MG63 (cell line): ENCODE measurements at places on chromosomes 13 and 19.
A peak's percentile ranks its signal among the peaks of the same experiment; 100 is the strongest.

DNA sequence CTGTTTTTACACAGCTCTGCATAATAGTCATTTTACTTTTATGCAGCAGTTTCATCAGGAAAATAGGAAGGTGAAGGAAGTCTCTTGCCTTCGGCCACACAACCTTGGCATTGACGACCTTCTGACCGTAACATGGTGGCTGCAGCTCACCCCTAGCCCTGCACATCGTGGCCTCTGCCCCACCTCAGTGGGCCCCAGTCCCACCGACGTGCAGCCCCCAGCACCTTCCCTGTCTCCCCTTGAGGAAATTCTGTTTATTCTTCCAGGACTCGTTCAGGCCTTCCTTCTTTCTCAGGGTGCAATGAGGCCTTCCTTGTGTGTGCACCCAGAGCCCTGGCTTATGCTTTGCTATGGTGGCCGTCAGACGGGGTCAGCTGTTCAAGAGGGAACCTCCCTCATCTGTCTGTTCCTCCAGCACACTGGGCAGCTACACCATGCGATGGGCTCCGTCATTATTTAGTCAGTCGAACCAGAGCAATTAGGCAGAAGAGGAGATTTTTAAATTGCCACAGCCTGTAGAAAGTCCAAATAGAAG, 33.3 kb downstream of the TMEM255B start:
- DNase-seq: no peak

DNA sequence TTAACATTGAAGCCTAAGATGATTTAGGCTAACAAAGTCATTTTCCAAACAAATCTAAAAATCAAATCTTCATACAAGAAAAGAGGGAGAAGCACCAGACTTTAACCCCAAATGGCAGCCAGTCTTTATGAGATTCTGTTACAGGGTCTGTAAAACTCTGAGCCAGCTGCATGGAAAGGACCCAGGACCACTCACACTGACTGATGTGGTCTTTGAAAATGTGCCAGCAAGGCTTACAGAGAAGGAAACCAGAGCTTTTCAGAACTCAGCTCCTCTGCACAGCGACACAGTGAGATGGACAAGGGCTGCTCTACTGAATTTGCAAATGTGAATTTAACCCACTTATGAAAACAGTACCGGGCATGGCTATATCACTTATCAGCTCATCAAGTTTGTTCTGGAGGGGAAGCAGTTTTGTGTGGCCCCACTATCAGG, 98.8 kb upstream of the SERP2 start:
- DNase-seq: no peak

- DNase-seq: no peak
These were observed 21.9 kb downstream of the RBM26 start for GRCh38 chr13:79384022-79384610.

- DNase-seq: no peak
These were observed 62.8 kb downstream of the EFNB2 start for GRCh38 chr13:106472621-106473020.

GRCh38 chr13:110388108-110388943, 81.2 kb downstream of the COL4A2 start:
- no peak for DNase-seq

GRCh38 chr19:15321739-15322138, 10.6 kb downstream of the BRD4 start:
- DNase-seq: no peak

DNA sequence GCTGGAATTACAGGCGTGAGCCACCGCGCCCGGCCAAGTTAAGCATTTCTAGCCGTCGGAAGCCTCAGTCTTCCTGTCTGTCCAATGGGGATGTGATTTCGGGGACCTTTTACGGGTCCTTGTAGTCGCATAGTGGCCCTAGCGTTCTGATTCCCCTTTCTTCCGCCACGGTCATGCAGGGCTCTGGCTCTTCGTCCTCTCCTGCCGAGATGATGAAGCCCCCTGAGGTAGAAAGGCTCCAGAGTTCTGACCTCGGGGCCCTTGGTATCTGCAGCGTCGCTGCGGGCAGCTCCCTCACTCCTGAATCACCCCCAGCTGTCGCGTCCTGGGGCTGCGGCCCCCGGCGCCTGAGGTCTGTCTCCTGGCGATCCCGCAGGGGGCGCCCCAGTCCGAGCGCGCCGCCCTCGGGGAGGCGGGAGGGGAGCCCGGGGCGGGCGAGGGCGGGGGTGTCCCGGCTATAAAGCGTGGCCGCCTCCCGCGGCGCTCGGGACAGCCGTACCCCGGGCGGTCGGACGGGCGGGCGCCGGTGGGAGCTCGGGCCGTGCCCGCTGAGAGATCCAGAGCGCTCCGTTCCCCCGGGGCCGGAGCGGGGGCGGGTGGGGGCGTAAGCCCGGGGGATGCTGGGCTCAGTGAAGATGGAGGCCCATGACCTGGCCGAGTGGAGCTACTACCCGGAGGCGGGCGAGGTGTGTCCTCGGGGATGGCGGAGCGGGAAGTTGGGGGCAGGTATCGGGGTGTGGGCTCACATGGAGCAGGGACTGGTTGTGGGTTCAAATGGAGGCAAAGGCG, at the start of gene FOXA3:
Gene FOXA3 (plus strand): TSS at position 487 of the 789 bp plus-strand sequence. CDS start 131 bp downstream, at position 618.
- DNase-seq: peak; percentile 59

DNA sequence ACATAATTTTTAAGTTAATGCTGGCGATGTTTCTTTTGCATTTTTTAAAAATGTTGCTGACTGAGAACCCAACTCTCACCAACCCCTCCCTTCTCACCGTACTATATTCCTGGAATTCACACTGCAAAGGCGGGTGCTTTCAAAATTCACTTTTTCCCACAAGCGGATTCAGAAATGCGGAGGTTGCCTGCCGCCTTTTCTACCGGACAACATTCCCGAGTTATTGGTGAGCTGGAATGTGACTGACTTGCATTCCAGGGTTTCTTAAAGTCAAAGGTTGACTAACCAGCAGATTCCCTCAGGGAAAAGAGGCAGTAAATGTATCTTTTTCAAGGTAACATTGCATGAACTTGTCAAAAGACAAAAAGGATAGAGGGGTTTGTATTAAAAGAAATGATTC, 113.3 kb downstream of the RAB20 start:
- DNase-seq: no peak

GRCh38 chr13:30181888-30182651, 125.3 kb downstream of the KATNAL1 start:
- DNase-seq: no peak

GRCh38 chr19:10961073-10961860, 437 bp downstream of the SMARCA4 start:
- peak; percentile 48 for DNase-seq

- no peak for DNase-seq
These were observed 213.7 kb downstream of the TEX29 start for GRCh38 chr13:111533900-111534683.

DNA sequence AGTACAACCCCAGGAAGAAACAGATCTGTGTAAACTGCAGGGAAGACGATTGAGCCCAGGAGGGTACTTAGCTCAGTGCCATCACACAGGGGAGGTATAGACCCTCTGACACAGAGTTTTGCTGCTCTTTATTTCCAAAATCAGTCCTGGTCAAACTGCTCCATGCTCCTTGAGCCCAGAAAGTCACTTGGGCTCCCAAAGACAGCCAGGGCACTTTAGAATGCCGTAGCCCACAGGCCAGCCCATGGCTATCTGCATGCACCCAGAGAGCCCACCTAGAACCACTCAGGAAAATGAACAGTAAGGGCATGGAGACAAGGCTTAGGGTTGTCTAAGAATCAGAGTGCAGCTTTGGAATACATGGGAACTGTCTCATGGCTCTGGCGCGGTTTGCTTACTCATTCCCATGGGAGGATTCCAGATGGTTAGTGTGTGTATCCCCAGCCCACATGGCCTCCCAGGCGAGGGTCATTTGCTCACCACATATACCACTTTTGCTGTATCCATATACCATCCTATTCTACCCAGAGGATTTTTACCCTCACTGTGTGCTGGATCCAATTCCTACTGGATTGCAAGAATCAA, 14.7 kb upstream of the PDCD5 start:
- DNase-seq: peak; percentile 34

DNA sequence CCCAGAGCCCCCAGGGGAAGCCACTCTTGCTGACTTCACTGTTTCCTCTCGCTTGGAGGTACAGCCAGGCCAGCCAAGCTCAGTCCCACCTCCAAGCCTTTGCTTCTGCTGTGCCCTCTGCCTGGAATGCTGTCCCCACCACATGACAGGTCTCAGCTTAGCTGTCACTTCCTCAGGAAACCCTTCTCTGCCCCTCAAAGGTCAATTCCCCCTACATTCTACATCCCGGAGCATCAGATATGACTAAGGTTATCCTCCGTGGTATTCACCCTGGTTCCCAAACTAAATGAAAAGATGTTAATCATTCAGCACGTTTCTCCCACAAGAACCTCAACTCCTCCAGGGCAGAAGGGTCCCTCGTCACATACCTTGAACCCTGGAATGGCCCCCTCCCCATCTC, 53.5 kb downstream of the PTPRS start:
- no peak for DNase-seq

GRCh38 chr13:39297664-39298171, 259.5 kb downstream of the NHLRC3 start:
- DNase-seq: no peak

GRCh38 chr13:34594507-34594906, 347.6 kb upstream of the NBEA start:
- DNase-seq: no peak

DNA sequence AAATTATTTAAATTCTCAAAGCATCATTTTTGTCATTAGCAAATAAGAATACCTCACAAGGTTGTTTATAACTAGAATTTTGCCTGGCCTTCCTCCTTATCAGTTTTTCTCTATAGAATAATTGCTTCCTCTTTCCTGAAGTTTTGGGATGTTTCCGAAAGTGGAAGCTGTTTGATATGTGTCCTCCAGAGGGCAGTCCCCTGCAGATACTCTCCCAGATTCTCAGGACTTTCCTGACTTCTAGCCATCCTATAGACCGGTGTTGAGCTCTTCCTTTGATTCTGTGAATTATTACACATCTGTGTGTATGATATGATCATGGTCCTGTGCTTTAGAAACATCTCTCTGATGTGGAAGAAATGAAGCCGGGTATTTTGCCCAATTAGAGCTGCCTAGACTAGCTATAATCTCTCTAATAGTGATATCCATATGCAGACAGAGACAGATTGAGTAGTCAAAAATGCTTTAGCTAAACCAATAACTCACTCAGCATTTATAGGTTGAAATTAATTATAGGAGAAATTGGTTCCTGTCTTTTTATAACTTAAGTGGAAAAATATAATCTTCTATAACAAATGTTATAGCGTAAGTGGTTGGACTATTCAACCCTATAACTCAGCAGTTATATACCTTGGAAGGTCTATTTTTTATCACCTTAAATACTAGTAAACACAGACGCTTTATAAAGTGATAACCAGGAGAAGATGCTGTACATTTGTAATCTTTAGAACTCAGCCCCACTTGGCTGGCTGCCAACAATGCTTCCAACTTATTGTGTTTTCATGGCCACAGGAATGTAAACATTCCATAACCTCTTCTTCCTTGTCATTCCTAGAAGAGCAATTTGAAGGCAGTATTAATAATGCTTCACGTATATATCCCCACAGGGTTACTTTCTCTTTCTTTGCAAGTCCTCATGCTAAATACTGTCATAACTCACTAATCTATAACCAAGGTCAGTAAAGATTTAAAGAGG, 201.0 kb upstream of the RXFP2 start:
- peak; percentile 59 for DNase-seq

- DNase-seq: no peak
These were observed 229.7 kb downstream of the KCTD12 start for GRCh38 chr13:76656500-76656899.

DNA sequence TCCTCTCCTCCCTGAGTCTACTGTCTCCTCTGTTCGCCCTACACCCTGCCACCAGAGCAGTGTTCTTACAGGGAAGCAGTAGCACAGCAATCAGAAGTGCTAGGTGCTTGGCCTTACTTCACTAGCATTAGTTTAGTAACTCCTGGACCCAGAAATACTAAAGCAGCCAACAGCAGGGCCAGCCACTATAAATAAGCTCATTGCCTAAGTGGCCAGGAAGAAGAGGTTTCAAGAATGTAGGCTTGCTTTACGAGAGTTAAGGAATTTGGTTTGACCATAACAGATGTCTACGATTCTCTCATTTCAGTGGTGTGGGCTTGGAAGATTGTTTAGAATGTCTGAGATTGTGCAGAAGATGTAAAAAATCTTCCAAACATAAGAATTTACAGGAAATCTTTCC, 103.3 kb downstream of the ZAR1L start:
- DNase-seq: peak; percentile 60

DNA sequence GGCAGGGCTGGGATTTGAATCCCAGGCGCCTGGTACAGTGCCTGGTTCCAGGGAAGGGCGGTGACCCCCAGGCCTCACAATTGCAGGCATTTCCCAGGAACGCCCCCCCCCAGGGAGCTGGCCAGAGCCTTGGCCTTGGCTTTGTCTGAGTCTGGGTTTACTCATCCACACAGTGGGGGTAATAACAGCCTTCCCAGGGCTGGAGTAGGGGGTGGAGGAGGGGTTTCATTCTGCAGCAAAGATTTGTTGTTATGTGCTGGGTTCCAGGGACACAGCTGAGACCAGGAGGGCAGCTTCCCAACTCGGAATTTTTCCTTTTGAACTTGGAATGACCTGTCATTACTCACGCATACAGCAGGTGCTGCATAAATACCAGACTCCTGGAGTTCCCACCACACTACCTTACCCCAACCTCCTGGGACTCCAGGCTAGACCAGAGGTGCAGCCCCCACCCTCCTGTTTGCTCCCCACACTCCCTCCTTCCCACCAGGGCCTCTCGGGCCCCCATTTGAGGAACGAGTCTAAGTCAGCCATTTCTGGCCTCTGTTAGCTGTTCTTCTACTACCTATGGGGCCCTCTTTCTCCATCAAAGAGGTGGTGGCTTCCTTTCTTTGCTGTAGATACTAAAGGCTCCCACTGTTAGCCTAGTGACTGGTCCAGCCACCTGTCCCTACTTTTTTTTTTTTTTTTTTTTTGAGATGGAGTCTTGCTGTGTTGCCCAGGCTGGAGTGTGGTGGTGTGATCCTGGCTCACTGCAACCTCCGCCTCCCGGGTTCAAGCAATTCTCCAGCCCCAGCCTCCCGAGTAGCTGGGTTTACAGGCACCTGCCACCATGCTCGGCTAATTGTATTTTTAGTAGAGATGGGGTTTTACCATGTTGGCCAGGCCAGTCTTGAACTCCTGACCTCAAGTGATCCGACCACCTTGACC, 1.6 kb upstream of the ADAMTS10 start:
- DNase-seq: peak; percentile 99

DNA sequence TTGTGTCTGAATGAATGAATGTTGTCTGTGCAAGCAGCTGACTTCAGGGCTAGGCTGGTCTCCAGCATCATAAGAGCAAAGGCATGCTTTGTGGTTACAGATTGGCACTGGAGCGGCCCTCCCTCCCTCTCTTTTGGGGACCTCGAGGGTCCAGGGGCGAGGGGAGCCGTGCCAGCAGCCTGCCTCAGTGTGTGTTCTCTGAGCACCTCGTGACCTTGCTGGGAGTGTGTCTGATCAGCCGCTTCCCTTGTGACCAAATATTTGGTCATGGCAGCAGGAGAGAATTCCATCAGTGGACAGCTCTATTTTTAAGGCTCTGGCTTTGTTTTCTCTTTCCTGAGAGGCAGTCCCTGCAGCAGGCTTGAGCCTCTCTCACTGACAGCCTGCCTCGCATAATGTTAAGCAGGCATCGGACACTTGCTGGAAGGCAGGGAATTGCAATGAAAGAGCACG, 329.7 kb downstream of the UQCRFS1 start:
- peak; percentile 65 for DNase-seq
